ENCODE measurements at places on chromosomes 6 and 20. TPM values are rescaled to one million over a fixed set of nuclear protein-coding genes. Genes with fewer than 3 reads are reported as not detected.

The HDGFL1 gene
- not detected for total RNA-seq

The ARFGEF3 gene
- total RNA-seq = 2.5 TPM

The MEP1A gene
- total RNA-seq = not detected

The TRAPPC3L gene
- under 0.01 TPM for total RNA-seq

The CDH26 gene
- total RNA-seq = 1.1 TPM

The SCUBE3 gene
- total RNA-seq = 0.76 TPM

The ALDH5A1 gene
- total RNA-seq = 2.7 TPM

The OVOL2 gene
- total RNA-seq = not detected

The GPRC6A gene
- total RNA-seq = not detected

The RUNX2 gene
- total RNA-seq = not detected

The IL20RA gene
- 1.1 TPM for total RNA-seq

The FAM209B gene
- not detected for total RNA-seq

The HMGA1 gene
- 82.8 TPM for total RNA-seq

The MATN4 gene
- under 0.01 TPM for total RNA-seq

The ZFP64 gene
- 40.6 TPM for total RNA-seq

The ZHX3 gene
- total RNA-seq = 6.4 TPM

The OPN5 gene
- not detected for total RNA-seq

The HTR1E gene
- not detected for total RNA-seq

The GABRR2 gene
- 0.13 TPM for total RNA-seq

The MYL9 gene
- 1.8 TPM for total RNA-seq

The ULBP1 gene
- total RNA-seq = under 0.01 TPM

The TP53TG5 gene
- not detected for total RNA-seq

The RAB22A gene
- total RNA-seq = 11.1 TPM

The KCNG1 gene
- 2.3 TPM for total RNA-seq

The MAK gene
- total RNA-seq = not detected

The VSTM2L gene
- not detected for total RNA-seq

The DOK5 gene
- total RNA-seq = not detected

The AKAP12 gene
- 444 TPM for total RNA-seq

The DEFB121 gene
- total RNA-seq = not detected

The EPB41L1 gene
- total RNA-seq = 22.4 TPM

The EPPIN gene
- not detected for total RNA-seq

The CAP2 gene
- 0.63 TPM for total RNA-seq

The RBM24 gene
- total RNA-seq = 0.64 TPM

The OLIG3 gene
- total RNA-seq = not detected

The PTCRA gene
- not detected for total RNA-seq

The SLC22A16 gene
- total RNA-seq = not detected

The MLN gene
- total RNA-seq = not detected

The ADAM33 gene
- total RNA-seq = under 0.01 TPM

The C6orf163 gene
- total RNA-seq = 0.26 TPM

The PGC gene
- not detected for total RNA-seq

The VNN1 gene
- under 0.01 TPM for total RNA-seq

The THEMIS gene
- total RNA-seq = not detected

The SNTA1 gene
- total RNA-seq = 6.2 TPM

The CCHCR1 gene
- 11.1 TPM for total RNA-seq

The BTN1A1 gene
- total RNA-seq = not detected

The MTHFD1L gene
- 33.6 TPM for total RNA-seq

The DEF6 gene
- total RNA-seq = 0.51 TPM

The DAAM2 gene
- total RNA-seq = 0.13 TPM

The ACTL10 gene
- 1.4 TPM for total RNA-seq

The DEFB132 gene
- total RNA-seq = not detected

The CST9L gene
- total RNA-seq = not detected

The SLC35F1 gene
- total RNA-seq = under 0.01 TPM

The CHRNA4 gene
- 0.13 TPM for total RNA-seq

The CFAP206 gene
- total RNA-seq = 0.13 TPM

The ECT2L gene
- not detected for total RNA-seq

The PREP gene
- 22.5 TPM for total RNA-seq

The FKBP1C gene
- 3.1 TPM for total RNA-seq

All from dermis microvascular lymphatic vessel endothelial cell (primary cell).